Stimulated activated CD4-positive, alpha-beta T cell treated with anti-CD3 and anti-CD28 coated beads, TNF-alpha, amount 100 ng/mL, for 4 hours (primary cell): ENCODE measurements at places on chromosomes 7 and 10.

DNA sequence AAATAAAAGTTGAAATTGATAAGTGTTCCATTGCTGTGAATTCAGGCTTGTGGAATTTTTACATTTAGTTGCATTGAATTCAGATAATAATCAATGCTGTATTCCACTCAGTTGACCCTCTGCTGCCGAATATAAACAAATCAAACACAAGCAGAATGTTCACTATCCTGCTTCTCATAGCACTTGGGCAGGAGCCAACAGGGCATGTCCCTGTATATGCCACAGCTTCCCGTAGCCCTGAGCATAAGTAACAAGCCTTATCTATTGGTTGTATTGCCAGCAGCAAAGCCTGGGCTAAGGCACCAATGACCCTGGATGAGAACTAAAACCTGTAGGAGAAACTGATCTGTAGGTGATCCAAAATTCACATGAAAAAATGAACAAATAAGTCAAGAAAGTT, 145.9 kb downstream of the ARHGAP12 start:
- DNase-seq: no peak

- DNase-seq: no peak
Measured at GRCh38 chr7:95794917-95795515, 22.7 kb downstream of the DYNC1I1 start.

DNA sequence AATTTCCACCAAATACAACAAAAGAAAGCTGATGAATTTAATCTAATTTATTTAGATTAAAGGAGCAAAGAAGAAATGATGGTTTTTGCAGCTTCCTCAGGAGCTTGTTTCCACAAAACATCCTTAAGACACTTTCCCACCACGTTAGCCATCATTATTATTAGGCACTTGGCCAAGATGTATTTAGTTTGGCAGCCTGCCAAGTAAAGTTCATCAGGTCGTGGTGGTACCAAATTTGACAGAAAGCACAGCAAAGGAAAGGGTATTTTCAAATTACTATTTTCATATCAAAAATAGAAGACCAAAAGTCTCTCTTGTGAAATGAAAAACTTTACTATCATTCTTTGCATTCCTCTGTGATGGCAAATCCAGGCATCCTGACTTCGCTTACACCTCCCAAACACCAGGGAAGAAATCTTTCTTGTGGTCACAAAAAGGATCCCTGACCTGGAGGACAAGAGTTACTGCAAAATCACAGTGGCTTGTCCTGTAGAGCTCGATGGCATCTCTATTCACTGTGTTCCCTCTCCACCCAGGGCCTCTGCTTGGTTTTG, 123.1 kb upstream of the INHBA start:
- no peak for DNase-seq

- no peak for DNase-seq
Measured at GRCh38 chr7:22671177-22671879, 55.7 kb upstream of the IL6 start.

DNA sequence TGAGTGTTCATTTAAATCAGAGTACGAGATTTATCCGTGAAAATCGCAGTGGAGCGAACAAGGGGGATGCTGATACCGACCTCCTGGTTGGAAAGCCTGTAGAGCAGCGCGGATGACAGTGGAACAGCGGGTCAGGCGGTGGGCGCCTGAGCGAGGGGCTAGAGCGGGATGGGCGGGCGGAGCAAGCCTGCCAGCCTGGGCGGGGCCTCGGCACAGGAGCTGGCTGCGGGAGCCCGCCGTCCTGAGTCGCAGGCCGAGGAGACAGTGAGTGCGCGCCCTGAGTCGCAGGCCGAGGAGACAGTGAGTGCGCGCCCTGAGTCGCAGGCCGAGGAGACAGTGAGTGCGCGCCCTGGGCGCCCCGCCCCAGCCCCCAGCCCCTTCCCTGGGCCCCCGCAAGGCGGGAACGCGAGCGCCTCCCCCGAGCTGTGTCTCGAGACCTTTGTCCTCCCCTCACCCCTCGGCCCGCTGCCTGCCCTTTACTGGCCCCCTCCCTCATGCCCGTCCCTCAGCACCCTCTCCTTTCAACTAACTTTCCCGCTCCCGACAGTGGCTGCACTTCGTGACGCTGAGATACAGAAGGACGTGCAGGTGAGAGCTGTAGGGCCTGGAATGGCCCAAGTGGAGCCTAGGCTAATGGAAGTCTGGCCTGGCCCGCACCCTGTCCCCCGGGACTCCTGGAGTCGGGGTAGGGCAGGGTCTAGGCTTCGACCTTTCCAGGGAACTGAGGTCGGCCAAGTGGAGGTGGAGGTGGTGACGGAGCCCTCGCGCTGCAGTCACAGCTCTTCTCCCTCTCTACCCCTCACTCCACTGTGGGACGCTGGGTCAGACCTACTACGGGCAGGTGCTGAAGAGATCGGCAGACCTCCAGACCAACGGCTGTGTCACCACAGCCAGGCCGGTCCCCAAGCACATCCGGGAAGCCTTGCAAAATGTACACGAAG, at the start of gene AS3MT:
Gene AS3MT, plus strand, starts transcription at position 213 of the 941 bp plus-strand sequence. Its CDS starts 123 bp downstream, at position 336.
- DNase-seq: no peak

GRCh38 chr10:123573236-123574108, 92.7 kb upstream of the GPR26 start:
- DNase-seq: no peak

- no peak for DNase-seq
Measured at GRCh38 chr10:59970396-59971368, 64.3 kb upstream of the CCDC6 start.

- DNase-seq: no peak
Measured at GRCh38 chr10:71389768-71390460, 6.8 kb upstream of the CDH23 start.

- no peak for DNase-seq
Measured at GRCh38 chr7:130982160-130982638, 248.2 kb upstream of the KLF14 start.

DNA sequence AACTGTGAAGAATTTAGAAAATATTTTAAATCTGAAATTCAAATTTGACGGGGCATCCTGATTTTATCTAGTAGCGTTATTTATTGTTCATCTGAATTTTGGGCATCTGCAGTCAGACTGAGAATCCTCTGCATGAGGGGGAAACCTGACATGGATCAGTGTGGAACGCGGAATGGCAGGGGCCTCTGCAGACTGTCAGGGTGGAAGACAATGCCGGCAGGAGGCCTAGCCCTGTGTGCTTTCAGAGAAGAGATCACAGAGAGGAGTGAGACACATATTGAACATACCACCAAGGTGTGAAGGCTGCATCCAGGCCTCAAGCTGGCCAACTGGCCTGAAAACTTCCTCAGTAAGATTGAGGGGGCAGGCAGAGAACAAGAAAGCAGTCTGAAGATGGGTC, 921.1 kb upstream of the GHITM start:
- DNase-seq: no peak
